LoVo (cell line): ENCODE measurements at places on chromosomes 5 and 9.

DNA sequence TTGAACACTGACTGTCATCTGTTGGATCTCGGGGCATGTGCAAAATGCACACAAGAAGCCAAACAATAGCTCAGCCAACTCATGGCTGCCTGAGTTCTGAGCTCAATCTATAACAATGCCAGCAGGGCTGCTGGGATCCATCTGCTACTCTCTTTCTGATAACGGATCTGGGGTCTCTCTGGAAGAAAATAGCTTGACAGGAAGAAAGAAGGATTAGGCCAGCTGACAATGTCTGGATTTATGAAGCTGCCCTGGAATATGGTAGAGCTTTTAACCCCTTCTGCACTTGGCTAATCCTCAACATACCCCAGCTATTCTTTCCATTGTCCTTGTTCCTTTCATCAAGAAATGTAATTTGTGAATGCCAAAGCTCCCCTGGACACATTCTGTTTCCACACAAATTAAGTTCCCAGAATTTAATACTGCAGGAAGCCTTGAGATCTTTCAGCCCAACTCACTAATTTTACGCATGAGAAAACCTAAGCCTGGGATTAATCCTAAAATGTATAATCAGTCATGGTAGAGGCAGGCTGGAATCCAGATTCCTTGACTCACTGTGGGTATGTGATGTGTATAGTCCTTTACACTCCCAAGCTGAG is 62.7 kb upstream of the PCA3 start:
- no peak for DNase-seq

DNA sequence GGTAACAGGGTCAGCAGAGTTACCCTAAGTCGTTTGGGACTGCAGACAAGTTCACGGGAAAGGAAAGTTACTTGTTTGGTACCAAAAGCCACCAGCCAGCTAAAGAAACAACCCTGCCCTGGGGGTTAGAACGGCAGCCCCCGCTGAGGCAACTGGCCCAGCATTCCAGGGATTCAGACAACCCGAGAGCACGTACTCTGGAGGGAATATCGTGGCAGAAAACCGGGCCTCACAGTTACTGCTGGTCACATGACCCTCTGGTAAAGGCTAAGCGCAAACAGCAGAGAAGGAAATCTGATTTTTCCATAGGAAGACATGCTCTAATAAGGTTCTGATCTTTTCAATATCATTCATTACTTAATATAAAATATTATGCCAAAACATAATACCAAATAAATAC is 22.5 kb upstream of the MLANA start:
- no peak for DNase-seq

DNA sequence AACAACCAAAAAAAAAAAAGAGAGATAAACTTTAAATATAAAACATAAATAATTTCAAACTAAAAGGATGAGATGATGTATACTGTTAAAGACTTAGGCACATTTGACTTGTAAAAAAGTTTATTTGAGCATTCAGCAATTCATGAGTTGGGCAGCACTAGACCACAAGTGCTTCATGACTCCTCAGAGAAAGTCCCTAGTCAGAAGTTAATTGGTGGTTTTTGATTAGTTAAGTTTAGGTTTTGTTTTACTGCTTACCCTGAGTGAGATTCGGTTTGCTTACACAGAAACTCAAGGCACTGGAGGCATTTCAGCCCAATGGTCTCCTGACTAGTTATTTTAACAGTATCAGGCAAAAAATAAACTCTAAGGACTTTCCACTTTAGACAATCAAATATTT is 129.2 kb downstream of the MARCHF11 start:
- DNase-seq: no peak

GRCh38 chr9:106560540-106560939 is 302.4 kb upstream of the ZNF462 start:
- DNase-seq: no peak

- no peak for DNase-seq
Measured at GRCh38 chr5:29972597-29972996, 1220.9 kb upstream of the CDH6 start.

DNA sequence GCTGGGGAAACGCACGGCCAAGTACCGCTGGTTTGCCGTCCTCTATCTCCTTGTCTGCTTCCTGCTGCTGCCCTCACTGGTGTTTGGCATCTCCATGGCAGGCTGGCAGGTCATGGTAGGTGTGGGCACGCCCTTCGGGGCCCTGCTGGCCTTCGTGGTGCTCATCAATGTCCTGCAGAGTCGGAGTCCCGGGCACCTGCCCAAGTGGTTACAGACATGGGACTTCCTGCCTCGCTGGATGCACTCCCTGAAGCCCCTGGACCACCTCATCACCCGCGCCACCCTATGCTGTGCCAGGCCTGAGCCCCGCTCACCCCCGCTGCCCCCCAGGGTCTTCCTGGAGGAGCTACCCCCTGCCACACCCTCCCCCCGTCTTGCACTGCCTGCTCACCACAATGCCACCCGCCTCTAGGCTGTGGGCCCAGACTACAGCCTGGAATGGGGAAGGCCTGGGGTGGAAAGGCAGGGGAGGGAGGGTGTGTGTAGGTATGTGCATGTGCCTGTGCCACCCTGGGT is 2.5 kb downstream of the PFN3 start:
- no peak for DNase-seq

DNA sequence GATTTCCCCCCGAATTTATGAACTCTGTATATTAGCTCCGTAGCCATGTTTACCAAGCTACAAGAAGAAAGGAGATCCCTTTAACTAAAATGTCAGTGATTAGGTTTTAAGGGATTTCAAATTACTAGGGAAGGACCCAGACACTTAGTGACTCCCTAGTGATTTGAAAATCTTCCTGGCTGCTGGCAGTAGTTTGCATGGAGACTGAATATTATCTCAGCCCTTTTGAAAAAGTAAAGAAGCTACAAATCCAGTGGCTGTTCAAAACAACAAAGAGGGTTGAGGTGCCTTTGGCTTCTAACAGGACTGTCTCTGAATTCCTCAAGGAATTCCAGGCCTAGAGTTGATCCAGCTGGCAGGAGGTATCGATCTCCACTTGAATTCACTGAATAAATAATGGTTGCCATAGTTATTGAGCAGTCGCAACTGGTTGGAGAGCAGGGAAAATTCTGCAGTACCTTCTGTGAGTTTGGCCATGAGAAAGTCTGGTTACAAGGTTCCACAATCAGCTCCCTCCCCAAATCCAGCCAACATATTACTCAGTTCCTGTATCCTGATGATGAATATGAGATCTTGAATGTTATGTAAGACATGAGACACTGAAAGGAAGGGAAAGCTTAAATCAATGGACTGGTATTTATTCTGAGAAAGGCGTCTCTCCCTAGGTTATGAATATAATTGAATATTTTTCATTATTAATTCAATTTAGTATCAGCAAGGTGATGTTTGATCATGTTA is 37.7 kb downstream of the NR4A3 start:
- DNase-seq: no peak

DNA sequence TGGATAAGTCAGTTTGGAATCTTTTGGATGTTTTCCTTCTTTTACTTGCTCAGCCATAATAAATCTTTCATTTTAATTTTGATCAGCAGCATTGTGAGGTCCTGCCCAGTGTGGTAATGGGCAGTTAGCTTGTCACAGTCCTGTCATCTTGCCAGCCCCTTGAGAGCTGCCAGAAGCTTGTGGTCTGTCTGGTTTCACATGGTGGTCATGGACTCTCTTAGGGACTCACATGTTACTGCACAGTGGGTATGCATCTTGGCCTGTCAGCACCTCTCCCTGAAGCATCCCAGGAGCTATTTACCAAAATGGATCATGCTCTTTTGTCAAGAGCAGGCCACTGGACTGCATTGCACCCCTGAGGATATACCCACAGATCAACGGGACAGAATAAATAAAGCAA is 60.3 kb downstream of the DAPK1 start:
- no peak for DNase-seq

DNA sequence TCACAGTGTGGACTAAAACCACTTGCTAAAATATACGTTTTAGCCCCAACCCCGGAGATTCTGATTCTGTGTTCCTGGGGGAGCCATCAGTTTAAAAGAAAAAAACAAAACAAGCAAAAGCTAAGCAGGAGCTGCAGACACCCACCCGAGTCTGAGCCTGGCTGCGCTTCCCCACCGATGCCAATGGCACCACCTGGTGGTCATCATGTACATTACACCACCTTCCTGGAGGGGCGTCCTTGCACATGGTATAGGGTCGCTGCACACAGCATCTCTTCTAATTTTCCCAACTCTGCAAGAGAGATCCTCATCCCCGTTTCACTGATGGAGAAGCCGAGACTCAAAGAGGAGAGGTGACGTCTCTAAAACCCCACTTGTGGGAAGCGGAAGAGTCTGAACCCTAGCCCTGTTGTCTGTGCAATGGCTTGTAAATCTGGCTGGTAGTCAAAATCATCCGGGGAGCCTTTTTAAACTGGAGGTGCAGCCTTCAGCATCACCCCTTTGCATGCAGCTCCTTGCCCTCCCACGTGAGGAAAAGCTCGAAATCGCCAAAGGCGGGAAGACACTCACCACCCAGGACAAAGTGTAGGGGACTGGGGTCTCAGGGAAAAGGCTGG is 23.1 kb upstream of the CNOT6 start:
- DNase-seq: peak; percentile 61

DNA sequence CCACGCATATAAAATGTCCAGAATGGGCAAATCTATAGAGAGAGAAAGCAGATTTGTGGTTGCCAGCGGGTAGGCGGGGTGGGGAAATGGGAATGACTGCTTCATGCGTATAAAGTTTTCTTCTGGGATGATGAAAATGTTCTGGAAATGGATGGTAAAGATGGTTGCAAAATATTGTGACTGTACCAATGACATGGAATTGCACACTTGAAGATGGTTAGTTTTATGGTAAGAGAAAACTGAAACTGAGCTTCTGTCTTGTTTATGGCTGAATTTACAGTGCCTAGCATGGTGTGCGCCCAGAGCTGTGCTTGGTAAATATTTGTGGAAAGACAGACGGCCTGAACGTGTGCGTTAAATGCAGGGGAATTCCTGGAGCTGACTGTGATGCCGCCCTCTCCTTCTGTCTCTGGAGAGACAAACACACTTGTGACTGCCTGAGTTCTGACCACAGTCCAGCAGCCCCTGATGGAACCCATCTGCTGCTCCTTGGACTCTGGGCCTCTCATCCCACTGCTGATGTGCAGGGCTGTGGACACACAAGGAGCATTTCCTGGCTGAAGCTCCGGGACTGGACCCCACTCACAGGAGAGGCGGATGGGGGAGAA is 8.6 kb upstream of the PTGES start:
- no peak for DNase-seq

- no peak for DNase-seq
Measured at GRCh38 chr5:40033009-40033408, 608.2 kb upstream of the DAB2 start.

GRCh38 chr5:1111727-1112289 is at the start of gene SLC12A7:
Gene SLC12A7 (minus strand): TSS chr5:1112063. CDS start chr5:1111991, 72 bp downstream.
- peak; percentile 84 for DNase-seq

GRCh38 chr5:114054594-114054993 is 307.3 kb upstream of the KCNN2 start:
- DNase-seq: no peak

- DNase-seq: no peak
Measured at GRCh38 chr5:39109606-39110005, 35.4 kb upstream of the RICTOR start.

- no peak for DNase-seq
Measured at GRCh38 chr9:123684393-123685149, 245.4 kb downstream of the DENND1A start.
